ENCODE measurements at places on chromosomes 12 and 14.

DNA sequence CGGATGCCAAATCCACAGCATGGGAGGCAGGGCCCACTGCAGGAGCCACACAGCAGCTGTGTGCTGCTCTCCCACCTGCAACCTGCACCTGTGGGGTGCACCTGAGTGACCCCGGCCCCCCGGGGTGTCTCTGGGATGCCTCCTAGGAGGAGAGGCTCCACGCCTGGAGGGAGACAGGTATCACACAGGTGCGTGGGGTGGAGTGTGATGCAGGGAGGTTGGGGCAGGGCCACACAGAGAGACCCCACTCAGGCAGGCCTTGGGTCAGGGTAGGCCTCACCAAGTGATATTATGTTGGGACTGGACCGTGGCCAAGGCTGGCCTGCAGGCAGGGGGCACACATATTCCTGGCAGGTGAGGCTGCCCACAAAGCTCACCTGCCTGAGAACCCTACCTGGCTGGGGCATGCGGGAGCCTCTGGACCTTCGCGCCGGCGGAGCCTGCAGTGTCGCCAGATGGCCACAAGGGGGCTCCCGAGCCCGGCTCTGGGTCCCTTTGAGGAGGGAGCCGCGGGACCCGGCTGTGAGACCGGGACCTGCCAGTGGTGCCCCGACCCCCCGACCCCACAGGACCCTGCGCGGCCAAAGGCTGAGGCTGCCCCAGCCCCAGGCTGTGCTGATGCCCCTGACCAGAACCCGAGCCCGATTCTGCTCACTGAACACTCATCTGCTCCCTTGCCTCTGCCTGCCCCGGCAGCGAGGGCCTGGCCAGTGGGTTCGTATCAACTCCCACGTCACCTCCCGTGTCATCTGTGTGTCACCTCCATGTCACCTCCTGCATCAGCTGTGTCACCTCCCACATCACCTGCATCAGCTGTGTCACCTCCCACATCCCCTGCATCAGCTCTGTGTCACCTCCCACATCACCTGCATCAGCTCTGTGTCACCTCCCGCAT is 11.4 kb downstream of the TMEM121 start:
- DNase-seq = no peak

DNA sequence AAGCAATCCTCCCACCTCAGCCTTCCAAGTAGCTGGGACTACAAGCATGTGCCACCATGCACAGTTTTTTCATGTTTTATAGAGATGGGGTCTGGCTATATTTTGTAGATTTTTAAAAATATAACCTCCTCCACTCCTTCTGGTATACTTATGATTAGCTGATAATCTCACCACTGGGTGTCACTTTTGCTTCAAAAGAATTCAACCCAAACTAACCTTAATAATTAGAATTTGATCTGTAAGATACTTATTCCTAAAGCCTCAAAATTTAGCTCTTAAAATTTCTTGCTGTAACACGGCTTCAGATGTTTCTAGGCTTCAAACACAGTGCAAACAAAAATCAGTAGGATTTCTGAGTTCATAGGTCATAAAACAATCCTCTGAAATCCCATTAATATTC is 130.3 kb downstream of the CEP83 start:
- no peak for DNase-seq

GRCh38 chr14:65866448-65866847 is 453.9 kb downstream of the FUT8 start:
- DNase-seq = no peak

DNA sequence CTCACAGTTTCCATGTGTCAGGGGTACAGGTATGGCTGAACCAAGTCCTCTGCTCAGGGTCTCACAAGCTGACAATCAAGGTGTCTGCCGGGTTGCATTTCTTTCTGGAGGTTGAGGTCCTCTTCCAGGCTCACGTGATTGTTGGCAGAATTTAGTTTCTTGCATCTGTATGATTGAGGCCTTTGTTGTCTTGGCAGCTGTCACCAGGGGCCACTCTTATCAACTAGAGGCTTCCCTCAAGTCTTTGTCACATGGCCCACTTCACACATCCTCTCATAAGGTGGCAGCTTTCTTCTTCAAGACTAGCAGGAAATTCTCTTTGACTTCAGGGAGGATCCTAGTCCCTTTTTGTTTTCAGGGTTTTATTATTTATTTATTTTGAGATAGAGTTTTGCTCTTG is 46.0 kb upstream of the FOS start:
- DNase-seq = no peak

DNA sequence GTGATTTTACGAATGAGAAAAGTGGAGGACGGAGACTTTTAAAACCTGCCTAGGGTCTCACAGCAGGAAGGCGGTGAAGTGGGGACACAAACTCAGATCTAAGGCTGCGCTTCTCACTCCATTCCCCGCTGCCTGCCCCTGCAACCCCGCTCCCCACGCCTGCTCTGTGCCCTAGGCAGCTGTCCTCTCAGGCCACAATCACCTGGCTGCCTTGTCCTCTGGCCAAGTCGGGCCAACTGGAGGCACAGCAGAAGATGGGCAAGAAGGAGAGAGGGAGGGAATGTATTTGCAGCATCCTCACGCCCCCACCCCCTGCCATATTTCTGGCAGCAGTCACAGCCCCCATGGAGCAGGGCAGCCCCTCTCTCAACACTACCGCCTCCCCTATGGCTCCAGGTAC is 94.9 kb downstream of the CHGA start:
- DNase-seq = no peak

DNA sequence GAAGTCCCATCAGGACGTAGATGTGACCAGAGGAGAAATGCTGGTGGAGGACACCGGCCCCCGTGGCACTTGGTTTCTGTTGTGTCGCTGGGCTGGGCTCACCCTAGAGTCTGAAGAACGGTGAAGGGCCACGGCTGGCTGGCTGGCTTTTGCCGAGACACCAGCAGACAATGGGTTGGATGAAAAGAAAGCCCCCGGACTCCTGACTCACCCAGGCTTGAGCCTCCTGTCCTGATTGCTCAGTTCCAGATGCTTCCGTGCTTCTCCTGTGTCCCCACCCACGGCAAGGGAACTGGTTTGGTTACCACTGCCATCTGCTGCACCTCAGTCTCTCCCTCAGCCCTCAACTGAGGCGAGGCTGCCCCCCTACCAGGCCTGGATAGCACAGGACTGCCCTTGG is 10.4 kb upstream of the ENDOU start:
- no peak for DNase-seq

GRCh38 chr12:120498870-120499515 is 3.1 kb downstream of the DYNLL1 start:
- no peak for DNase-seq

DNA sequence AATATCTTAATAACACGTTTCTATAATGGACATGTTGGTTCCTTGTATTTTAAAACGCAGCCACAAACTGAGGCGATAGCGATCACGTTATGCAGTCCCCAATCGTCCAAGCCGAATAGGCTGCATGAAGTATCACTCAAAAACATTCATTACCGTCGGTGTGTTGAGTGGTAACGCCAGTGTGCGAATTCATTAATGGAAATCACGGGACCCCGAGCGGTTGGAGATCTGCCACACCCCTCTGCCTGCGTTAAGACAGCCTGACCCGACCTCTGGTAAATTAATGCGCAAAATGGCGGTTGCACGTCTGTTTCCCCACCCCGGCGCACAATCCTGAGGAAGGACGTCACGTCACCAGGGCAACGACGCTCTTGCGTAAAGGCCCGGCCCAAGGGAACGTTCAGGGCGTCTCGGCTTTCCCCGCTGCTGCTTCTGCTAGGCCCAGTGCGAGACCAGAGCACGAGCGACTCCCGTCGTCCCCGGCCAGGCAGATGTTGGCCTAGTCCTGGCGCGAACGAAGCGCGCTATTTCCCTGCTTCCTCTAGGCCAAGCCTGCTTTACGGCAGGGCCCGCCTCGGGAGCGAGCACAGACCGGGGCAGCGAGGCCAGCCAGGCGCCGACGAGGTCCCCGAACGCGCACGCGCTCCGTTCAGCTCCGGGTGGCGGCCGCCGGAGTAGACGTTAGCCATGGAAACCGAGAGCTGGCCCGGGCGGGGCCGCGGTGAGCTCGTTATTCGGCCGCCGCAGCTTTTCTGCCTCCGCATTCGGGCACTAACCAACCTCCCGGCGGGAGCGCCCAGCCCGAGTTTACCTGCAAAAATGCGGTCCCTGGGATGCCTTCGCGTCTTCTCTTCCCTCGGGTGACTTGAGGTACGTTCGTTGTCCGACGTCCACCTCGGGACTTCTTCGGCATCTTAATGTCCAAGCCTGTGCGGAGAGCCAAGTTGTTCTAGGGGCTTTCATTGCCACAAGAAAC is at the start of gene PCNX4:
PCNX4 (plus strand) TSS at position 374 of the 976 bp plus-strand sequence. CDS start 15,716 bp downstream, outside the sequence.
- DNase-seq = peak; percentile 61

DNA sequence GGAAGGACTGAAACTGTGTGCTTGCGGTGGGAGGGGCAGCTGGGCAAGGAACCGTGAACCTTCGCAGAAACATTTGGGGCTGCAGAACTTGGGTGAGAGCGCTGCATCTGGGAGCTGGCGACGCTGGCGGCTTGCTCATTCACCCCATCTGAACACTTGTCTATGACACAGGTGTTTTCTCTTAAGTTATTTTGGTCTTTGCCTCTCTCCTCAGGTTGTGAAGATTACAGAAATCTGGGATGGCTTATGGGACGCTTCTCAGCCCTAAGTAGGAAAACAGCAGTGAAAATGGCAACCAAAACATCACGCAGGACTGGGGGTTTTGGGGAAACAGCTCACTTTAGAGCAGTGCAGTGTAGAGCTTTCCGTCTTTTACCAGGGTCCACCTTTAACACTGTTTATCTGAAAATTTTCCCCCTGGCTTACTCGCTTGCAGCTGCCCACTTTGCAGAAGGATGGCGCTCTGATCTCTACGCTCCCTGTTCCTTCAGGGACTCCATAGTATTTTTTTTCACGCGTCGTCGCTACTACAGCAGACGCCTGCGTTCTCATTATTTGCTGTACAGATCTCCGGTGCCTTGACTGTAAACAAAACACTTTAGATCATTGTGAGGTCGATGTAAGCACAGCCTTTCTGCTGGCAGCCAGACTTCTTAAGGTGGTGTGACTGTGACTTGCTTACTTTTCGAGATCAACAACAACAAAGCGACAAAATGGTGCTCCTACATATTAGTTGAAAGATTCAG is 2.7 kb upstream of the CDKN1B start:
- DNase-seq = no peak

DNA sequence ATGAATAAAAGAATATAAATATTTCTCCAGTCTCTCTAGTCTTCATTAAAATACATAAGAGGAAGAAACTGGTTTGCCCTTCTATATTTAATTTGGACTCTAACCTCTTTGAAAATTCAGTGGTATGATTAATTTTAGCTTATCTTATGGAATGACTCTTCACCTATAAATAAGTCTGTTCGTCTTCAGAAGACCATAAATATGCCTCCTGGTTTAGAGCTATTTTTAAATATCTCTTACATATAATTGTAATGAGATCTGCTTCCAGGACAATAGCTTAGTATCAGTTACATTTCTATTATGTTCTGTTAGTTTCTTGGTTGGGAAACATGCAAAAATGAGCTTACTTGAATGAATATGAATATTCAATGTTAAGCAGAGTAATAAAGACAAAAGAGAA is 257.5 kb upstream of the HMGA2 start:
- no peak for DNase-seq

DNA sequence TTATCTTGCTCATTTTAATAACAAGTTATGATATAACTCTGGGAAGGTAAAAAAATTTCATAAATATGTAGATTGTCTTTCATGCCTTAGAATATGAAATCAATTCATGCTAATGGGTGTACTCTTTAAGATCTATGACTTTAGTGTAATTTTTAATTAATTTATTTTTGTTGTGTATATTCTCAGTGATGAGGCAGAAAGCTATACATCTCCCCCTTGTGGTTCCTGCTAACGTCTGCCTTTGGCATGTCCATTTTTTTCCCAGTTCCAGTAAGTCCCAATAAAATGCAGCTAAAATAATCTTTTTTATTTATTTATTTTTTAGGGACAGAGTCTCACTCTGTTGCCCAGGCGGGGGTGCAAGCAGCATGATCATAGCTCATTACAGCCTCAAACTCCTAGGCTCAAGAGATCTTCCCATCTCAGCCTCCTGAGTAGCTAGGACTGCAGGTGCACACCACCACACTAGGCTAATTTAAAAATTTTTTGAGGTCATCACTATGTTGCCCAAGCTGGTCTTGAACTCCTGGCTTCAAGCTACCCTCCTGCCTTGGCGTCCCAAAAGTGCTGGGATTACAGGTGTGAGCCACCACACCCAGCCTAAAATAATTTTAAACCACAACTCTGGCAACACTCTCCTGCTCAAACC is 3.3 kb upstream of the CHURC1 start:
- DNase-seq = no peak

DNA sequence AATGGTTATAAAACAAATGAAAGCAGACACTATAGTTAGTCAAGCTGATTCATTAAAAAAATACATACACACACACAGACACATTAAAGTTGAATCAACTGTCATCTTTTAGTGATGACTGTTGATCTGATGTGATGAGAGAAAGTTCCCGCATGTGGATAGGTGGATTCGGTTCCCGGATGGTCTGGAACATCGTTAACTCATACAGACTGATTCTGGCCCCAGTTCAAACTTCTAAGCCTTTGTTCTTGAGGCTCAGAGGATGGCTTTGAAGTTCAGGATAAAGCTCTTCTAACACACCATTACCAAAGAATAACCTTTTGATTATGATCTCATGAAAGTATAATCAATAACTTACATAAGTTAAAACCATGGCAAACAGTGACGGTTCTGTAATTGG is 27.5 kb downstream of the WIF1 start:
- DNase-seq = no peak

DNA sequence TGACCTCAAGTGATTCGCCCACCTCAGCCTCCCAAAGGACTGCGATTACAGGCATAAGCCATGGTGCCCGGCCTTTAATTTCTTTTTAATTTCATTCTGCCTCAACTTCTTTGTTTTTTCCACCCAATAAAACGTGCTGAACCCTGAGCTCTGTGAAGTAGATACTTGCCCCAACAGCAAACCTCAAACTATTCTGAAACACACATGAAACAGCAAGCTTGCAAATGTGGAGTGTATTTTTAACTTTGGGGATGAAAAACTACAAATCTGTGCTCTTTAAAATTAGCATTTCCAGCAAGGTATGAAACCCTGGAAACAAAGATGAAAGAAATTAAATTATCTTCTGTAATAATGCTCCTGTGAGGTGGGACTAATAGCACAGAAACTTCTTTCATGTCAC is 246.6 kb downstream of the ANO6 start:
- no peak for DNase-seq

- DNase-seq = no peak
Observed at GRCh38 chr12:44465139-44465538, 411.0 kb downstream of the NELL2 start.

Measured in GOT3 (cell line).